Cardiac septum (tissue), 1 donor: ENCODE measurements at places on chromosomes 6 and 20. TPM values are rescaled to one million over a fixed set of nuclear protein-coding genes. Genes with fewer than 3 reads are reported as not detected.

DNA sequence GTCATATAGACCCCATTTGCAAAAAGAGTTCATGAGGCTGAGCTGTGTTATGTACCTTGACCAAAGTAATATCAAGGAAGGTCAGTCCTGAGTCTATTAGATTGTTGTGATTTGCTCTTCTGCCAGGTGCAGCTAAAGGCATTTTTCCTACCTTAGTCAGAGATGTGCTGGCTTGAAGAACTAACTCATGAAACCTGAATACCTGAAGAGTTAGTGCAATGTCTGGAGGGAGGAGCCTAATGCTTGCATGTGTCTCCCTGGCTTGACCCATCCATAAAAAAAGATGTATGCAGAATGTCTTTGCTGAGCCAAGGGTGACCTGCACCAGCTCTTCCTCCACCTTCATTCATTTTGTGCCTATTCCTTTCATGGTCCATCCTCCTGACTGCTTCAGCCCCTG, 742.0 kb downstream of the KIF16B start:
- DNase-seq = no peak

The DNMT3B gene
- 0.62 TPM for total RNA-seq

The LY6G5C gene
- total RNA-seq = 2.9 TPM

- DNase-seq = no peak
These were observed 660.4 kb upstream of the FLRT3 start for GRCh38 chr20:14997791-14998190.

- DNase-seq = no peak
These were observed 23.0 kb upstream of the LY86 start for GRCh38 chr6:6565488-6565887.

- DNase-seq = no peak
These were observed 23.1 kb downstream of the MAN1A1 start for GRCh38 chr6:119326291-119327005.

GRCh38 chr20:41161886-41162285, 24.5 kb downstream of the PLCG1 start:
- no peak for DNase-seq

- DNase-seq = no peak
These were observed 128.8 kb upstream of the PDE7B start for GRCh38 chr6:135722679-135723078.

DNA sequence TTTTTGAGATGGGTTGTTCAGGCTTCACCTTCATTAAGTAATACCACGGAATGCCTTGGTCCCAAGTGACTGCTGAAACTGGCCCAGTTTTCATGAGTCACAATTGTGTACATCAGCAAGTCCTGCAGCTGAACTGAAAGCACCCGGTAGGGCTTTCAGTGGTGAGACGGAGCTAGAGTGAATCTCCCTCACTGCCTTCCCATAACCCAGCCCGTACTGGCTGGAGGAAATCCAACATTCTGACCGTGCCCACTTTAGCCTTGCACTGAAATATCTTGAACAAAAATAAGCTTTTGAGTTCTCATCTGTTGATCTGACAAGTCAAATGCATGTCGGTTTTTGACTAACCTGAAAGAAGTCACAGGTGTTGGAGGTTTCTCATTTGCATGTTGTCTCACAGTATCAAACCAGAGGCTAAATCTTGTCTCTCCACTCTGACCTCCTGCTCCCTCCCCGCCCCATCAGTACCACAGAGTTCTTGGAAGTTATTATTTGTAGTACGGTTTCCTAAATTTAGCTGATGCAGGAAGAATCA, 35.9 kb downstream of the DUSP22 start:
- DNase-seq = peak; percentile 79

GRCh38 chr6:50711686-50712085, 1.6 kb upstream of the TFAP2D start:
- DNase-seq = no peak

The MCM8 gene
- 6.1 TPM for total RNA-seq

The RAD21L1 gene
- not detected for total RNA-seq

The CNPY3 gene
- total RNA-seq = 19.8 TPM

DNA sequence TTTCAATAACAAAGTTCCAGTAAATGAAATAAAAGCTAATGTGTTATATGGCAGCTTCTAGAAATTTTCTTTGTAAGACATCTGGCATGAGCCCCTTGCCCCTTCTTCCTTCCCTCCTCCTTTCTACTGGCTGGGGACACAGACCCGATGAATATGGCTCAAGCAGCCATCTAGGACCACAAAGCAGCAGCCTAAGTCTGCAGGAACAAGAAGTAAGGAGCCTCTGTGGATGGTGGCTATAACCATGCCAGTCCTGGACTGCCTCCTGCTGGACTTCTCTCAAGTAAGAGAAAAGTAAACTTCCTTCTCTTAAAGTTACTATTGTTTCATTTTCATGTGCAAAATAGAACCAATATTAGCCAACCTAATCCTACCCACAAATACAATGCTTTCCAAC, 114.9 kb upstream of the DST start:
- DNase-seq = no peak

DNA sequence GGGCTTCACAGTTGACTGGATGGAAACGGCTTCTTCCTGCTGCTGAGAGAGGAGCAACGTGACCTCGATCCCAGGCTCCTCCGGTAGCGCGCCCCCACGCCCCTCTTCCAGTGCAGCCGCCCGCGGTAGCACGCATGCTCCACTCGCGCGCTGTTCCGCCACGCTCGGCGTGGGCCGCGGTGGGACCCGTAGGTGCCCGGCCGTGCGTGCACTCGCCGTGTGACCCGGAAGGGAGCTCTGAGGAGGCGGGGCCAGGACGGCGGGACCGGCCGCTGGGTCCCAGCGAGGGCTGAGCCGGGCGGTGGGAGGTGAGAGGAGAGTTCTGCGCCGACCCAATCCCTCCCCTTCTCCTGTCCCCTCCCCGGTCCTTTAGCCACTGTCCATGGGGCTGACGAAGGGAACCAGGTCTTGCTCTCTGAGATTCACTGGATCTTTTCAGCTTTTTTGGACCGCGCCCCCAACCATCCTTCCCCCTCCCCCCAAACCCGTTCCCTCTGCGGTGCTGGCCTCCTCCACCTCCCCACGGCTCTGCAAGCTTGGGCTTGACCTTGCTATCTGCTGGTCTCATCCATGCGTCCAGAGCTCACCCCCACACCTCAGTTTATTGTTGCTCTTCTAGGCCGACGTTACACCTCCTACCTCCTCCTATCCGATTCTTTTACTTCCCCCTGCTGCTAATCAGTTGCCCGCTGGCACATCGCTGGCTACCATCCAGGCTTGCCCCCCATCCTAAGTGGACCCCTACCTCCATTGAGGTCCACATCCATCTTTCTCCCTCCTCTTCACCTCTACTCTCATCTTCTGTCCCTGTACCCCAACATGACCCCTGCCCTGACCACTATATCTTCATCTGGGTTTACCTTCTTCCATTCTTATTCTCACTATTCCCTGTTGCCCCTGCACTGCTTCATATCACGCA, at the start of gene CUL9:
TSS of gene CUL9 (plus strand) at position 255 of the 919 bp plus-strand sequence. CDS start 2,115 bp downstream, outside the sequence.
- DNase-seq = peak; percentile 95

The POU3F2 gene
- 0.08 TPM for total RNA-seq

The WFDC13 gene
- total RNA-seq = not detected

- DNase-seq = peak; percentile 7
These were observed 6.4 kb upstream of the CST3 start for GRCh38 chr20:23644164-23644563.

- no peak for DNase-seq
These were observed 681.0 kb upstream of the GJE1 start for GRCh38 chr6:141451511-141452353.

The PGK2 gene
- total RNA-seq = not detected
